Stimulated activated CD8-positive, alpha-beta memory T cell treated with anti-CD3 and anti-CD28 coated beads, Interleukin-2, amount 100 ng/mL, for 1 hour (primary cell): ENCODE measurements at places on chromosomes 4 and X.

DNA sequence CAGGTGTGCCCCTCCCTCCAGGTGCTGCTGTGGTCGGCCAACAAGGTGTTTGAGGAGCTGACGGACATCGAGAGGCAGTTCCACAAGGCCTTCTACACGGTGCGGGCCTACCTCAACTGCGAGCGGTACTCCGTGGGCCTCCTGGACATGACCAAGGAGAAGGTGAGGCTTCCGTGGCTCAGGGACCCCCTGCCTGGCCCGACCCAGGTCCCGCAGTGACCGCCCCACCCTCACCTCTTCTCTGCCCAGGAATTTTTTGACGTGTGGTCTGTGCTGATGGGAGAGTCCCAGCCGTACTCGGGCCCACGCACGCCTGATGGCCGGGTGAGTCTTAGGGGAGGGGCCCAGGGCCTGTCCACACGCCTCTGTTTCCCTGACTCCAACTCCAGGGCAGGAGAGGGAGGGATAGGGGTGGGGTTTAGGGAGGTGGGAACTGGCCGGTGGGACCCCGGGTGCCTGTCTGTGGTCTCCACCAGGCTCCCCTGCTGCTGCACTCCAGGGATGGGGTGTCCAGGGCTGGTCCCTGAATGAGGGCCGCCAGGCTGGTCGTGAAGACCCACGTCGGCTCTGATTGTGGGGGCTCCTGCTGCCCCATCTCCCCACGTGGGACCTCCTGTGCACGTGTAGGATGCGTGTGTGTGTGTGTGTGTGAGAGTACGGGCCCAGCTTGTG is 20.1 kb downstream of the ATP5ME start:
- no peak for DNase-seq

GRCh38 chrX:2710041-2710840 is 19.1 kb downstream of the CD99 start:
- no peak for DNase-seq

DNA sequence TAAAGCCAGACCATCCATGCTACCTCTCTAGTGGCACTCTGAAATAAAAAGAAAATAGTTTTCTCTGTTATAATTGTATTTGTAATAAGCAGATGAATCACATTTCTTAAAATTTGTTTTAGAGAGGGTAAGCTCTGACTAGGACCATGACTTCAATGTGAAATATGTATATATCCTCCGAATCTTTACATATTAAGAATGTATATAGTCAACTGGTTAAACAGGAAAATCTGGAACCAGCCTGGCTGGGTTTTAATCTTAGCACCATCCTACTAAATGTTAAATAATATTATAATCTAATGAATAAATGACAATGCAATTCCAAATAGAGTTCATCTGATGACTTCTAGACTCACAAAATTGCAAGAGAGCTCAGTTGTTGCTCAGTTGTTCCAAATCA is 1.5 kb downstream of the FGB start:
- no peak for DNase-seq

- DNase-seq, result no peak
Measured at GRCh38 chr4:41257257-41257901, 651 bp downstream of the UCHL1 start.

GRCh38 chr4:140153419-140153717 is 616 bp downstream of the MAML3 start:
- DNase-seq, result no peak

- DNase-seq, result no peak
Measured at GRCh38 chr4:86831262-86832130, 17.7 kb downstream of the SLC10A6 start.

DNA sequence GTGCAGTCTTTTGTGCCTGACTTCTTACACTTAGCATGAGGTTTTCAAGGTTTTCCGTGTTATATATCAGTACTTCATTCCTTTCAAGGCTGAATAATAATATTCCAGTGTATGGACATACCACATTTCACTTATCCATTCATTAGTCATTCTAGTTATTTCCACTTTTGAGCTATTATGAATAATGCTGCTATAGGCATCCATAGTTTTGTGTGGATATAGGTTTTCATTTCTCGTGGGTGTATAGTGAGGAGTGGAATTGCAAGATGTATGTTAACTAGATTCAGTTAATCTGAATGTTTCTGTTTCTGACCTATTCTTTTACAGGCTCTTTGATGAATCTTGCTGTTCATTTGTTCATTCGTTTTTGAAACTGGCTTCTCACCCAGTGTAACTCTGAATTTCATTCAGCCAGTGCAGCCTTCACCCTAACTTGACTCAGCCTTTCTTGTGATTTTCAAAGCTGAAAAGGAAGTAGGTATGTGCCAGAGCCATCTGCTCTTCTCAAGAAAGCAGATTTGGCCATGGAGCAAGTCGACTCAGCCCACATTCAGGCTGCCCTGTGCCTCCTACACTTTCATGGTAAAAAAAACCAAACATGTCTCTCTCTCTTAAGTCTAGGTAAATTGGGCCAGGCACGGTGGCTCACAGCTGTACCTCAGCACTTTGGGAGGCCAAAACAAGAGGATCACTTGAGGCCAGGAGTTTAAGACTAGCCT is 56.3 kb upstream of the NOCT start:
- DNase-seq, result no peak

DNA sequence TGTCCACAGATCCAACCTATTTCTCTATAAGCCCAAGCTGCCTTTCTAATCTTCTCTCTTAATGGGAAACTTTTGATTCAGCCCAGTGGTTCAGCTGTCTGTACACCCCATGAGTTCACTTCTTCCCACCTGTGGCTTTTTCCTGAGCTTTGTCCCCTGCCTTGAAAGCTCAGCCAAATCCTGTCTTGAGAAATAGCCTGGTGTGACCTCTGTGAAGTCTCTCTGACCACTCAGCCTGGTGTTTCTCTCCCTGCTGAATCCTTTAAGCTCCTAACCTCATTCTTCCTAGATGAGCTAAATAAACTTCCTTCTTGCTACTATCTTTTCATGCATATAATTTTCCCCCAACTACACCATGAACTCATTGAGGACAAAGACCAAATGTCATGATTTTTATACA is 15.2 kb upstream of the HERC5 start:
- DNase-seq, result no peak

DNA sequence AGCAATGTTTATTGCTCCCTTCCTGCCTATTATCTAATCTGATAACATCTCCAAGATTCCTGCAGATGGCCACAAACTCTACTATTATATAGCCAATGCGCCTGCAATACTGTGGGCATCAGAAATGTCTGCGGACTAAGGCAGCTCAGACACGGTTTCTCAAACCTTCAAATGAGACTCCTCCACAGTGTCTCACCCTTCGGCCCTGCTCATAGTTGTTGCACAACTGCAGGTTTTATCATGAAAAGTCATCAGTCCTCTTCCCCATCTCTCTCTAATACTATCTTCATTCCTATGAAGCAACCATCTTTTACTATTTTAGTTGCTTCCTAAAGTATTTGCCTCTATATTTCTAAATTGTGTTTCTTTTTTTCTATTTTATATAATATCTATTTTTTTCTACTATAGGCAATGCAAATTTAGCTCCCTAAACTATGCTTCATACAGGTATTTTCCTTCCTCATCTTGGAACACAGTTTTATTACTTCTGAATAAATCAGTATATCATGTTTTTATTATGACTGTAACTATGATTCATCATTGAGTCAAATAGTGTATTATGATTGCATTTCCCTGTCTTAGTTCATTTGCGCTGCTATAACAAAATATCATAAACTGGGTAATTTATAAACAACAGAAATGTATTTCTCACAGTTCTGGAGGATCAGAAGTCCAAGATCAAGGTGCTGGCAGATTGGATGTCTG is 129.7 kb upstream of the EDNRA start:
- DNase-seq, result no peak

DNA sequence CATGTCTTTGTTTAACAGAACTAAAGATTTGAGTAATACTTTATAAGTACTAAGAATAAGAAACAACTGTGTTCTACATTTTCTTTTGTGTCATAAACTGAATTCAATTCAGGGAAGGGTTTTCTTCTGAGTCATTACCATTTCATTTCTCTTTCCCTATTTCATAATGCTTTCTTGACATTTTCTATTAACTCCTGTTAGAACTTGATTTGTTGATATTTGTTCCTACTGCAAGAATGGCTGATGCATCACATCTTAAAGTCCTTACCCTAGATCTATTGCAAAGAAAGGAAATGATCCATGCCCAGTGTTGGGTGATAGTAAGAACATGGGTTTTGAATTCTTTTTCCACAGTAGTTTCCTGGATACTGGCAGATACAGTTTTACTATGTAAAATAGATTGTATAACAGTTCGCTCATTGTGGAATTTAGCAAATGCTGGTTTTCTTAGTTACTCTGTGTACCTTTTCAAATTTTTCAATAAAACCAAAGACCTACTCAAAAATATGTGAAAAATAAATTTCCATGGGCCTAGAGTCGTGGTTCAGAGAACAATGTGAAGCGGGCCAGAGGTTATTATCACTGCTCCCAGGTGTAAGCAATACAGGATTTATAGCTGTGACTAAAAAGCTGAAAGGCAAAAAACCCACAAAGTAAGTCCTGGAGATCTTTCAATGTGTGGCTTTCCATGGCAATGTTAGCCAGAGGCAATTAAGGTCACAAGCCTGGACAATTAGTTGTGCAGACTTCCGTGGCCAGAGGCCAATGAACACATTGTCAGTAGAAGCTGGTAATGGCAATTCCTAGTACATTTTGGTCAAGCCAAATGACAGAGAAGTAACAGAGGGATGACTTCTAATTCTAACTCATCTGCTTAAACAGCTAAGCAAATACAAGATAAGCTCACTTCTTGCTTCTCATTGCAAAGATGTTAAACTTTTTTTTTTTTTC is 127.3 kb upstream of the FAT4 start:
- no peak for DNase-seq

DNA sequence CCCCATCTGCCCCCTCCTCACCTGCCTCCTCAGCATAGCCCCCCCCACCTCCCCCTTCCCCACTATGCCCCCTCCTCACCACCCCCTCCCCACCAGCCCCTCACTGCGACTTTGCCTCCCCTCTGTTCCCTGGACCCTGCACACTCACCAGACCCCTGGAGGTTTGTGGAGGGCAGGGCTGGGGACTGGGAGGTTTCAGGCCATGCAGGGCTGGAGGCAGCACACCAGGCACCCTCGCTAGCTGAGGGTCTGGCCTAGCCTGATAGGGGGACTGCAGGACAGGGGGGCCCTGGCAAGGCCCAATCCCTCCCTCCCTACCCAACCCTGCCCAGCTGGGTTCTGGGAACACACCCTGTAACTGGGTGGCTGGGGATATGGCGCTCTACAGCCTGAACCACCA is 28.0 kb downstream of the TACC3 start:
- no peak for DNase-seq

DNA sequence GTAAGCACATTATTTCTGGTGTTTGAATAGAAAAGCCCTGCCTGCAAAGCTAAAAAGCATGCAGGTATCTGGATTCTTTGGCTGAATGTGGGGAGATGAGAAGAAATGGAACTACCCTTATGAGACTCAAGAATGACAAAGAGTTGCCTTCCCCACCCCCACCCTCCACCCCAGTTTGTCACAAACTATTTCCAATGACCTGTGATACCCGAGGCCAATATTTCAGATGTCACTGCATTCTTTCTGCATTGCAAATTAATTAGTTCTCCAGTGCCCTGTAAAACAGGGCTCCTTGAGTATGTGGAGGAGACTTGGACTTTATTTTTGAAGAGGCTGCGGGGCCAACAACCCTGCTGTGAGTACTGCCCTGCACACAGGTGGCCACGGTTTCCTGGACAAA is 116.4 kb downstream of the ZNF827 start:
- DNase-seq, result no peak

- no peak for DNase-seq
Measured at GRCh38 chr4:54255881-54256280, 26.8 kb downstream of the PDGFRA start.

- no peak for DNase-seq
Measured at GRCh38 chr4:105544520-105545286, 7.7 kb upstream of the ARHGEF38 start.

DNA sequence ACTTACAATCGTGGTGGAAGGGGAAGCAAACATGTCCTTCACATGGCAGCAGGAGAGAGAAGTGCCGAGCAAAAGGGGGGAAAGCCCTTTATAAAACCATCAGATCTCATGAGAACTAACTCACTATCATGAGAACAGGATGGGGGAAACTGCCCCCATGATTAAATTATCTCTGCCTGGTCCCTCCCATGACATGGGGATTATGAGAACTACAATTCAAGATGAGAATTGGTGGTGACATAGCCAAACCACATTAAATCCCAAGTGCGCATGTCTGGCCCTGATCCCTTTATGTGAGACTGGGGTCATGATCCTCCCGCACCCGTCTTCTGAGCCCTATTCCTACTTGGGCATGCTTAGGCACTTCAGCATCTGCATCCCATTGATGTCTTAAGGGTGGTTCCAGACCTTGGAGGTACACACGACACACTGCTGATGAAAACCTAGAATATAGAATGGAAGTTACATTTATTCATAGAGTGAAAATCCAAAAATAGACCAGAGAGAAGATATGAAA is 116.0 kb downstream of the PTTG2 start:
- DNase-seq, result no peak

- no peak for DNase-seq
Measured at GRCh38 chr4:35965300-35965699, 279.0 kb downstream of the ARAP2 start.

- no peak for DNase-seq
Measured at GRCh38 chr4:128606173-128606572, 203.3 kb upstream of the JADE1 start.

DNA sequence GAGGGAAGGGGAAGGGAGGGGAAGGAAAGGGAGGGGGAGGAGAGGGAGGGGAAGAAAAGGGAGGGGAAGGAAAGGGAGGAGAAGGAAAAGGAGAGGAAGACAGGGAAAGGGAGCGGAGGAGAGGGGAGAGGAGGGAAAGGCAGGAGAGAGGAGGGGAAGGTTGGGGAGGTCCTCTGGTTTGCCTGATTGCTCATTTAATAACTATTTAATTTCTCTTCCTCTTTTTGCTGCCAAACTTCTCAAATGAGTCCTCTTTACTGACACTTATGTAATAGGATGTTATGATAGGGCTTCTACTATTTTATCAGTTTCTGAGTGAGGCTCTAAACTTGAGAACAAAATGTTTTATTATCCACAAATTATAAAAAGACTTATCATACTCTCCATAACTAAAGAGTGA is 35.4 kb upstream of the PPA2 start:
- no peak for DNase-seq

DNA sequence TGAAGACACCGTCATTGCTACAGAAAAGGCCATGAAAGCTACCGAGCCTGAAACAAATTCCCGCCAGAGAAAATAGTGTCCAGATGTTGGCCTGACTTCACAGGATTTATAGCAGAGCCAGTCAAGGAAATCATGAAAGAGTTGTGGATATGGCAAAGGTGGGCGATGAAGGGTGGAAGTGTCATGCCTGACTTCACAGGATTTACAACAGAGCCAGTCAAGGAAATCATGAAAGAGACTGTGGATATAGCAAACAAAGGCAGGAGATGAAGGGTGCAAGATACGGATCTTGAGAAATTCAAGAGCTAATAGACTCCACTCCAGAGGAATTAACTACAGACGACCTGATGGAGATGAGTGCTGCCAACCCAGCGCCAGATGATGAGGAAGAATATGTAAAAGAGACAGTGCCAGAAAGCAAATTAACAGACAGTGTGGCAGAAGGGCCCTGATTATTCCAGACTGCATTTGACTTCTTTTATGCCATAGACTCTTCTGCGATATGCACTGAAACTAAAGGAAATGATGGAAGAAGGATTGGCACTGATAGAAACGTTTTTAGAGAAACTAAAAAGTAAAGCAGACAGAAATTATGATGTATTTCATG is 17.2 kb downstream of the TRMT44 start:
- no peak for DNase-seq
